Dermis microvascular lymphatic vessel endothelial cell (primary cell): ENCODE measurements at places on chromosomes 12 and 14. TPM values are rescaled to one million over a fixed set of nuclear protein-coding genes. Genes with fewer than 3 reads are reported as not detected.
A peak's percentile ranks its signal among the peaks of the same experiment; 100 is the strongest.

Gene RHOJ
- 65.9 and 163 TPM in 2 replicates for total RNA-seq

Gene PPM1H
- total RNA-seq, result 1.0 and 1.3 TPM in 2 replicates

Gene GPR84
- not detected in 2 replicates for total RNA-seq

Gene SYNDIG1L
- not detected in 2 replicates for total RNA-seq

Gene PA2G4
- 91.8 and 130 TPM in 2 replicates for total RNA-seq

Gene RNASE3
- total RNA-seq, result not detected in 2 replicates

Gene TEAD4
- 20.8 and 21.9 TPM in 2 replicates for total RNA-seq

- no peak for DNase-seq
Observed at GRCh38 chr14:33280646-33281045, 342.0 kb downstream of the NPAS3 start.

DNA sequence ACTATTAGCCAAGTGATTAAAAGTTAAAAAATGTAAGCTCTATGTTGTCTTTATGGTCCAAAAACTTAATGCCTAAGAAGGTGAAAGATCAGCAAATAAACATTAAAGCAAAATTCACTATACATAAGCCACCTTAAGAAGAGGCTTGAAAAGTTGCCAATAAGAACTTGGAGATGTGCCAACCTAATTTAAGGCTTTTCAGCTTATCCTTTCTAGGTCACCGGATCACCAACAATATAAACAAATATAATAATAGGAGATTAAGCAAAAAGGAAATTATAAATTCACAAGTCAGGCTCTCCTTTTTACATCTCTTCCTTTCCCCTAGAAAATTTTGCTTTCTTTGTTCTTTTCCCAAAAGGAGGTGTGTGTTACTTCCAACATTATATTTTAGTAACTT lies 30.9 kb downstream of the SLC2A3 start:
- no peak for DNase-seq

DNA sequence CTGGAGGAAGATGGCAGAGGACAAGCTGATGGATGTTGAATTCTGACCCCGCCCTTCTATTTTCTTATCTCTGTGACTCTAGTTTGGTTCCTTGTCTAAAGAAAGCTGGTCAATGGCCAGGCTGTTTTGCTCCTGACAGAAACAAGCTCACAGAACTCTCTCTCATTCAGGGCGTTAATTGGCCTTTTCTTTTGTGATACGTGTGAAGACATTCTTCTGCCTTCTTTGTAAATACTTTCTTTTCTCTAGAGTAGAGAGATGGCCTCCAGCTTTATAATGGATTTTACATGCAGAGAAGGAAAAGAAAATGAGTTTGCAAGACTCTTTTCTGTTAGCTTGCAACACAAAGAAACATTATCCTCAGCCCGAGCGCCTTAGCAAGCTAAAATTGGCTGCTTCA lies 492.2 kb upstream of the CCDC196 start:
- no peak for DNase-seq

- DNase-seq, result peak; percentile 26
Observed at GRCh38 chr12:101414533-101415119, 7.1 kb upstream of the ARL1 start.

GRCh38 chr14:76946753-76947077 lies 81.8 kb downstream of the IRF2BPL start:
- no peak for DNase-seq

DNA sequence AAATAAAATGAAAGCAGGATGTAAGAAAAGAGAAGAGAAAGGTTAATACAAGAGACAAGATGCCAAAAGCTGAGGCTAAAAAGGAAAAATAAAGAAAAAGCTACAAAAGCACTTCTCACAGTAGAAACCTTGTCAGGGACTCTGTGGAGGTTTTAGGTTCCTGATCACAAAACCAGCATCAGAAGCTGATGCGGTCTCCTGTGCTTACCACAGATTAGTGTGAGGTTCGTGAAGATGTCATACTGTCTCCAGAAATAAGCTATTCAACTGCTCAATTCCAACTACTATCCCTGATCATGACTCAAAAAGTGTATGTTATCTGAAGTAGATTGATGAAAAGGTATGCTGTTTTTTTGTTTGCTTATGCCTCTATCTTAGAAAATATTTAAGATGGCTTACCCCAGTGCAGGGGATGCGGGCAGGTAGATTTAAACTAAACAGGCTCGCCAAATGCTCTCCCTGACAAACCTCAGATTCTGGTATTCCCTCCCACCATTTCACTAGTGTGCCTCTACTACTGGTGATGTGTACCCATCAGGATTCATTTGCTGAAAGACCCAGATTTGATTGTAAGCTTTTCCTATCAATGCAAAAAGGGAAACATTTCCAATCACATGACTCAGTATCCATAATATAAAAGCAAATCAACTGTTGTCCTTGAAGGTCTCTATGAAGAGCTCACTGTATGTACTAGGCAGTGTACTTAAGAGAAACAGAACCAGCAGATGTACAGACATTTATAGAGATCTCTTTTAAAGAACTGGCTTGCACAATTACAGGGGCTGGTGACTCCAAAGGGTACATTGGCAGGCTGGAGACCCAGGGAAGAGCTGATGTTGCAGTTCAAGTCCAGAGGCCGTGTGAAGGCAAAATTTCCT lies 169.5 kb upstream of the FOXN3 start:
- no peak for DNase-seq

GRCh38 chr12:67593041-67593440 lies 55.5 kb upstream of the DYRK2 start:
- DNase-seq, result no peak

GRCh38 chr14:69259527-69260189 lies at the start of gene GALNT16:
TSS of gene GALNT16 (plus strand) at chr14:69260158. CDS start at chr14:69260291, 133 bp downstream.
- no peak for DNase-seq

DNA sequence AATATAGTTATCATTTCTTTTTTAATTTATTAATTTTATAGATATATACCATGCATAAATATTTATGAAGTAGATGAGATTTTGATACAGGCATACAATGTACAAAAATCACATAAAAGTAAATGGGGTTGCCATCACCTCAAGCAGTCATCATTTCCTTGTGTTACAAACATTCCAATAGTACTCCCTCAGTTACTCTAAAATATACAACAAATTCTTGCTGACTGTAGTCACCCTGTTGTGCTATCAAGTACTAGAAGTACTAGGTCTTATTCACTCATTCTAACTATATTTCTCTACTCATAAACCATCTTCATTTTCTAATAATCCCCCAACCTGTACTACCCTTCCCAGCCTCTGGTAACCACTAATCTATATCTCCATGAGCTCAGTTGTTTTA lies 432.6 kb upstream of the SYT1 start:
- DNase-seq, result no peak

DNA sequence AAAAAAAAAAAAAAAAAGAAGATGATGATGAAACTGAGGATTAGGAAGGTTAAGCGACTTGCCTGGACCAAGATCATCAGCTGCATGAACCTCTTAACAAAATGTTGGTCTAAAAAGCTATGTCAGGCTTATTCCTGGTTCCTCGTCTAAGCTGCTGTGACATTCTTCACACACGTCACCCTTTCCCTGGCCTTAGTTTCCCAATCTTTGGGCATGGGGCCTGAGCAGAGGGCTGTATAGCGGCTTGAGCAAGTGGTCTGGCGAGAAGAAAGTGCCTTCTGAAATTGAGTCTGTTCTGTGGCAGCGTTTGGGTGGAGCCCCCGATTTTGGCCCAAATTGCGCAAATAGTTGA lies 58.7 kb upstream of the CCND2 start:
- DNase-seq, result no peak

DNA sequence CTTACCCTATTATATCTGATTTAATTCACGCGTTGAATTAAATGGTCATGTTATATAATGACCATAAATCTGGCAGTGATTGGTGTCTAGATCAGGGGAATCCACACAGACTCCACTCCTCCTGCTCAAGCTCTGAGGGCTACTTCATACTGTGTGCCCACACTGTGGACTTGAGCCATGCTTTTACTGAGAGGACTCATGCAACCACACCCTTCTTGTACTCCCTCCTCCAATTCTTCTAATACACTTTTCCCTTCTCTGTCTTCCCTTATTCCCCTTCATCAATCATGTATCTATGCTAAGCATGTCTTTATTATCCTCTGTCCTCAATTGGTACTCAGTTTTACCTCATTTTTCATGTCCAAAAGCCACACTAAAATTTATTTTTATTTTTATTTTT lies 37.7 kb upstream of the LRFN5 start:
- DNase-seq, result no peak

DNA sequence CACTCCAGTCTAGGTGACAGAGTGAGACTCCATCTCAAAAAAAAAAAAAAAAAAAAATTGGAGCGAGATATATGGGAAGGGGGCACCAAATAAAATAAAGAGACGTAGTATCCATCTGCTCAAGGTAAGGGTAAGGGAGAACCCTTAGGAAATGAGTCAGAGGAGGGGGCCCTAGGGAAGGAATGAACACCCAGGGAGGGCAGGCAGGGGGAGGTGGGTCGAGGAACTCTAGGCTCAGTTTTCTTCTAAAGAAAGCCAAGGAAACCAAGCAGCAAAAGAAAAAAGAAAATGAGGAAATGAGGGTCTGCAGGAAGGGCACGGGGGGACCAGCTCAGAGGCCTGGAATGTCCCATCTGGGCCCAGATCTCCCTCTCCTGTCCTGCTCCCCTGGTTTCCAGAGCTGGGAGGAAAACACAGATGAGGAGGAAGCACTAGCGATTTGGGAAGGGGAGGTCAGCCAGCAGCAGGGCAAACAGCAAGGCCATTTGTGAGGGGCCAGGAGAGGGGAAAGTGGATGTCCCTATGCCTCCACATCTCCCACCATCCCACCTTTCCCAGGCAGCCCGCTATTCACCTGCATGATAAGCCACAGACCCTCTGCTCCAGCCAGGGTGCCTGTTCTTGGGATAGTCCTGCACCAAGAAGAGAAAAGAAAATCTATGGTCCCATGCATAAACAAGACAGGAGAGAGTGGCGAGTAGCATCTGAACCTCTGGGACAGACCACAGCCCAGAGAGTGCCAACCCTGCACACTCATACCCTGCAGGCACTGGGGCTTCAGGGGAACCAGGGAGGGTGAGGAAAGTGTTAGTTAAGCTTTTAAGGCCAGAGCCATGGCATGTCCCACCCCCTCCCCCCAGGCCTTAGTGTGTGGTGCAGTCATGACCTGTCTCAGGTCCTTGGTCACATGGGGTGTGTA lies 11.9 kb downstream of the SPRYD3 start:
- DNase-seq, result no peak
